B cell (primary cell): ENCODE measurements at places on chromosomes 4 and X. TPM values are rescaled to one million over a fixed set of nuclear protein-coding genes. Genes with fewer than 3 reads are reported as not detected.
A peak's percentile ranks its signal among the peaks of the same experiment; 100 is the strongest.

GRCh38 chr4:107034091-107034995 lies 1.8 kb downstream of the DKK2 start:
- no peak overlapping the region for H3K4me3 ChIP-seq
- no peaks in the 10 kb centered on the region for H3K36me3 ChIP-seq
- DNase-seq: peak; percentile 2
- H3K27ac ChIP-seq: no peak overlapping the region
- peaks cover 13% of the 10 kb centered on the region for H3K4me1 ChIP-seq
- H3K27me3 ChIP-seq: peaks cover 9% of the 10 kb centered on the region

- H3K27me3 ChIP-seq: no peaks in the 10 kb centered on the region
- H3K4me1 ChIP-seq: no peaks in the 10 kb centered on the region
- no peaks in the 10 kb centered on the region for H3K36me3 ChIP-seq
- no peak for DNase-seq
- no peak overlapping the region for H3K4me3 ChIP-seq
These were observed 116.2 kb downstream of the GATB start for GRCh38 chr4:151644622-151645021.

GRCh38 chr4:123564758-123565346 lies 168.3 kb downstream of the SPRY1 start:
- H3K4me3 ChIP-seq: no peak overlapping the region
- no peak overlapping the region for H3K27ac ChIP-seq
- no peaks in the 10 kb centered on the region for H3K27me3 ChIP-seq

GRCh38 chr4:159047478-159048165 lies 55.3 kb upstream of the RAPGEF2 start:
- no peak overlapping the region for H3K27ac ChIP-seq
- H3K4me1 ChIP-seq: peaks cover 16% of the 10 kb centered on the region
- no peak for DNase-seq
- no peaks in the 10 kb centered on the region for H3K36me3 ChIP-seq
- H3K4me3 ChIP-seq: no peak overlapping the region

DNA sequence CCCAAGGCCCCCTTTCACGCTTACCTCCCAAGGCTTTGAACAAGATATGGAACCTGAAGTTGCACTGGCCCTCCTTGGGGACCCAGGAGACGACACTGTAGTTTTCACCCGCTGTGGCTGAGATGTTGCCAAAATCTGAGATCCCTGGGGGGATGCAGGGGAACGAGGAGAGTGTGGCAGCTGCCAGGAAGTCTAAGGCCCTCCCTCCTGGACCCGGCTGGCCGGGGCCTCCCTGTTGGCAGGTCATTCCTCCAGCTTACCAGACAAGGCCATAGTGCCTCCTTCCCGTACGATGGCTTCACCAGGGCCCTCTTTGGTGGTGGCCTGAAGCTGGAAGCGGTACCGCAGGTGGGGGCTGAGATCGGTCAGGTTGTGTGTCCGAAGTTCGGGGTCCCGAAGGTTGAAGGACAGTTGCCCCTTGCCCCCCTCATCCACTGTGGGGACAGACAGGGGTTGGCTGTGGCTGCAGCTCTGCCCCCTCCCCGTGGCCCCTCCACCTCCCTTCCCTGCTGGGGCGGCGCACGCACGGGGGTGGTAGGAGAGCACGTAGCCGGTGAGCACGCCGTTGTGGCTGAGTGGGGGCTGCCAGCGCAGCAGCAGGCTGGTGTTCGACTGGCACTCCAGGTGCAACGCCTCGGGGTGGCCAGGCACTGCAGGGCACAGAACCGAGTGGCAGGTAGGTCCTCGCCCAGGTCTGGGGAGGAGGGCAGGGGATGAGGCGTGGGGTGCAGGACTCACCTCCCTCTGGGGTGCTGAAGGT lies 21.2 kb downstream of the L1CAM start:
- no peaks in the 10 kb centered on the region for H3K4me1 ChIP-seq
- no peak for DNase-seq
- no peak overlapping the region for H3K4me3 ChIP-seq
- H3K27ac ChIP-seq: no peak overlapping the region

DNA sequence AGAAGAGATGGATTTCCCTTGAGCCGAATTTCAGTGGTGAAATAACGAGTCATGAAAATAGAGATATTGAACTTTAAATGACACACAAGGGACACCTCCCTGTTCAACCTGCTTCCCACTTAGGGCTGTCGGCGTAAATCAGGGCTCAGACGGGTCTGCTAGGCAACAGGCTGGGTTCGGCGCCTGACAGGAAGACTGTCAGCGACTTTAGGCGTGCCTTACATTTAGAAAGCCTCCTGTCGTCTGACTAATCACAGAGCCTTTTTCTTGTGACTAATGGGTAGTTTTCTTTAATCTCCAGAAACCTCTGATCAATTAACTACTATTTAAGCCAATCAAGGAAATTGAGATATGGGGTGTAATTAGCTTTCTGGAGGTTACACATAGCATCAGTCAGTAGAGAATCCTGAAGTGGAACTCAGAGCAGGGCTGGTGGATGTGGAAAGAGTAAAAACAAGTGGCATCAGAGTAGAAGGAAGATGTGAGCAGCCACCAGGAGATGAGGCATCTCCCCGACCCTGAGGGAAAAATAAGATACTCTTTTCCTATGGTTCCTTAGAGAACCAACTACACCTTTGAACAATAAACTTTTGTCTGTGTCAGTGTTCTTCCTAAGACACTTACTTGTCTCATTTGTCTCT lies 86.2 kb upstream of the HS3ST1 start:
- DNase-seq: no peak
- H3K4me3 ChIP-seq: no peak overlapping the region
- H3K4me1 ChIP-seq: no peaks in the 10 kb centered on the region
- H3K27ac ChIP-seq: no peak overlapping the region

DNA sequence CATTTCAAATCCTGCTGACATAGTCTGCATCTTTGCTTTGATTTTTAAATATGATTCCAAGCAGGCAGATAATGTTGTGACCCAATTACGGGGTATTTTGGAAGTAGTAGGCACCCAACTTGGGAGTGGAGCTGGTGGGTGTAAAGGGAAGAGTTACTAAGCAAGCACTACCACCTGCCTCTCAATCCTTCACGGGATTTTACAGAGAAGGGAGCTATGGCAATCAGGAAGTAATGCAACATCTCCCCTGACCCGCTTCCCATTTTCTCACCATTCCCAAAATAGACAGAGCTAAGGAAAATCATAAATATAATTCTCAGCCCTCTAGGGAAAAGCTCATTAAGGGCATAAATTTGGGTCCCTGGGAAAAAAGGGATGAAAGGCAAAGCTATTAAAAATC lies 9.2 kb downstream of the APBB2 start:
- H3K27me3 ChIP-seq: no peaks in the 10 kb centered on the region
- no peaks in the 10 kb centered on the region for H3K36me3 ChIP-seq
- no peak for DNase-seq

DNA sequence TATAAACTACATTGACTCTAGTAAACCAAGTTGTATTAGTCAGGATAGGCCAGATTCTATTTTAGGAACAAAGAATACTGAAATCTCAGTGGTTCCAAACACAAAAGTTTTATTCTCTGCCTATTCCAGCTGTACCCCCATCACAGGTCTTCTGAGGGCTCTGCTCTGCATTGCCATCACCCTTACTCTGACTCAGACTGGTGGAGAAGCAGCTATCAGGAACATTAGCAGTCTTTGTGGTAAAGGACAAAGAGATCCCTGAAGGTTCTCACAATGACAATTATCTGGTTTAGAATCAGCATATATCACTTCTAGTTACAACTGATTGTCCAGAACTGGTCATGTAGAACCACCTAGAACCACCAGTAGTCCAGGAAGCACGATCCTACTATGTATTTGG lies 251.1 kb downstream of the GLUD2 start:
- no peaks in the 10 kb centered on the region for H3K4me1 ChIP-seq
- no peak overlapping the region for H3K27ac ChIP-seq
- DNase-seq: no peak
- no peaks in the 10 kb centered on the region for H3K36me3 ChIP-seq
- no peak overlapping the region for H3K4me3 ChIP-seq

DNA sequence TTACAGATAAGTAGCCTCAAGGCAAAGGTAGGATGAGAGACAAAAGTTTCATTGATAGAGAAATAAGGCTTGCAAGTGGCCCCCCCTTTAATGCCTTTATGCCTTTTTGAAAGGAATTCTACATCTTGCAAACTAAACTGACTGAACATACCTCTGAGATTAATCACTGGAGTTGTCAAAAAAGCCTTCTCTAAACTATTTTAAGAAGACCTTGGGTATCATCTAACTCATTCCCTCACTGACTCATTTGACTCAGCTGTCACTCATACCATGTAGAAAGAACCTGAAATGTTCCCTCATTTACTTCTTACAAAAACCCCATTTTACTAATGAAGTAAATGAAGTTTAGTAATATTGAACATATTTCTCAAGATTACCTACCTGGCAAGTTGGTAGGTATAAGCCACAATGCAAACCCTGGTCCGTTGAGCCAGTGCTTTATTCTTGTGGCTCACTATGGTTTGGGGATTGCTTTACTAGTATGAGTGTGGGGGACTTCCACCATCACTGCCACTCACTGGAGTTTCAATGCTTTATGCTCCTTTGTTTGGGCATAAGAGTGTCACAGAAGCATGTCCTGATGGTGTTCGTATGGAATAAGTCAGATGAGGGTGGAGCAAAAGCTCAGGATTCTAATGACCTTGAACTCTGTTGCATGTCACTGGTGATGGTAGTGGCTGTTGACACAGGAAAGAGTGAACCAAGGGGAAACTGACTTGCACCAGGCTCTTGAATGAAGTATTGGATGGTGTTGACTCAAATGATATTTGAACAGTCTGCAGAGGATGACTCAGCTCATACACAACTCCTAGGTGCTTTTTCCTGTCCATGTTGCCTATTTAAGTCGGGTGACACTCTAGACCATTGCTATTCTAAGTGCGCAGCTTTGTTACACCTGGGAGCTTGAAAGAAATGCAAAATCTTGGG lies 305.5 kb upstream of the EMCN start:
- DNase-seq: no peak
- H3K27ac ChIP-seq: no peak overlapping the region
- H3K27me3 ChIP-seq: no peaks in the 10 kb centered on the region
- no peaks in the 10 kb centered on the region for H3K4me1 ChIP-seq

DNA sequence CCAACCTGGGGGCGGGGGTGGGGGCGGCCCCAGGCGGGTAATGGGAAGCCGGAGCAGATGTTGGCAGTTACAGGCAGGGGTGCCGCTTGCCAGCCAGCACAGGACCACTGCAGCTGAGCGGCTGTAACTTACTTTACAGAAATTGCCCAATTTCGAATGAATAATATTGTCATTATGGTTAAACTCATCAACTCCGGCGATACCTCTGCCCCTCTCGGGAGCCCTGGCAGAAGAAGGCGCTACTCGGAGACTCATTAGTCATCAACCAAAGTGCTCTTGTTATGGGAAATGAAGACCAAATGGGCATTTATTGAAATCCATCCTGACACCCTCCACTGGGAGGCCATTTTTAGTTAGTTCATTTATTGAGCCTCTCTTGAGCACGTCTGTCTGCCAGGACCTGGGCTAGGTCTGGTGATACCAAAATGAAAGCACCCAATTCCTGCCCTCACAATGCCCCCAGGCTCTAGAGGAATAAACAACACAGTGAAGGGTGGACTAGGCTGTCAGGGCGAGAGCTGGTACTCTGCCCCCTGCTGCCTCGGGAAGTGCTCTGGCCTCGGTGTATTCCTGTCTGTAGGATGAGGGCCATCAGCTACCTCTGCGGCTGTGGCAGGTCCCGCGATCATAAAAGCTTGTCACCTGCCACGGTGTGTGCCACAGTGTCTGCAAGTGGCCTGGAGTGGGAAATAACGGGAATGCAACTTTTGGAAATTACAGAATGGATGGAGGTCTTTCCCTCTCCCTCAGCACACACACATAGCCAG lies 159.1 kb upstream of the PSAPL1 start:
- H3K27me3 ChIP-seq: no peaks in the 10 kb centered on the region
- no peak overlapping the region for H3K27ac ChIP-seq
- H3K4me3 ChIP-seq: no peak overlapping the region
- H3K4me1 ChIP-seq: no peaks in the 10 kb centered on the region

DNA sequence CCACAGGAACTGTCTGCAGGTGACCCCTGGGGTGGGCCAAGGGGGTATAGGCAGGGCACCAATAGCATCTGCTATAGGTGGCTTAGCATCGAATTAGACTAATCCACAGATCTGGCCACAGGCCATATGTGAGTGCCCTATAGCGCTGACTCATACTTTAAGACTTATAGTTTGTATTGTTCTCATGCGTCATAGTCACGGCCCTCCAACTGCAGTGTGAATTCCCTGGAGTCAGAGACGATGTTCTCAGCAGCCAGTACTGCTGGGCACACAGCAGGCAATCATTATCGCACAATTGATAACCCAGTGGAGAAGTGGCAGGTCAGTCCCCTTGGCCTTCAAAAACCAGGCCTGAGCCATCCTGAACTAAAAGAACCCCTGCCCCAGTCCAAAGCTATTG lies 58.1 kb downstream of the ADGRG2 start:
- H3K4me3 ChIP-seq: no peak overlapping the region
- H3K27me3 ChIP-seq: no peaks in the 10 kb centered on the region
- no peak for DNase-seq
- no peaks in the 10 kb centered on the region for H3K36me3 ChIP-seq
- H3K27ac ChIP-seq: no peak overlapping the region
- H3K4me1 ChIP-seq: no peaks in the 10 kb centered on the region

GRCh38 chr4:182826391-182826790 lies 90.8 kb downstream of the DCTD start:
- no peaks in the 10 kb centered on the region for H3K4me1 ChIP-seq
- H3K27ac ChIP-seq: no peak overlapping the region
- H3K4me3 ChIP-seq: no peak overlapping the region
- DNase-seq: peak; percentile 18
- peaks cover 2% of the 10 kb centered on the region for H3K27me3 ChIP-seq
- no peaks in the 10 kb centered on the region for H3K36me3 ChIP-seq

GRCh38 chr4:173486714-173487392 lies 43.2 kb downstream of the HAND2 start:
- H3K27me3 ChIP-seq: no peaks in the 10 kb centered on the region
- no peak overlapping the region for H3K27ac ChIP-seq
- H3K4me3 ChIP-seq: no peak overlapping the region
- no peaks in the 10 kb centered on the region for H3K4me1 ChIP-seq
- DNase-seq: no peak

DNA sequence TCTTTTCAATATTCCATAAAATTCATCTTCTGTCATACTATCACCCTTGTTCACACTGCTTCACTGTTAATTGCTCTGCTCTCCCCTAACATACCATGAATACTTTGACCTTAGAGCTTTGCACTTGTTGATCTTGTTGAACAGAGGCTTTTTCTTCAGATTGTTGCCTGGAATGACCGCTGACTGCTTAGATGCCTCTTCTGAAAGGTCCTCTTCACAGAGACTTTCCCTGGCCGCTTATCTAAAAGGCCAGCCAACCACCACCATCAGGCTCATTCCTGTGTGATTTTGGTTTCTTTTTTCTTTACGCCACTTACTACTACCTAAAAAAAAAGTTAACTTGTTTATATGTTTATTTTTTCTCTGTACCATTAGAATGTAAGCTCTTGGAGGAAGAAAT lies 667.7 kb downstream of the STPG2 start:
- DNase-seq: no peak
- H3K27ac ChIP-seq: no peak overlapping the region
- H3K36me3 ChIP-seq: no peaks in the 10 kb centered on the region
- no peaks in the 10 kb centered on the region for H3K4me1 ChIP-seq
- no peak overlapping the region for H3K4me3 ChIP-seq

GRCh38 chr4:78634011-78634664 lies 82.6 kb downstream of the ANXA3 start:
- no peaks in the 10 kb centered on the region for H3K27me3 ChIP-seq
- no peaks in the 10 kb centered on the region for H3K36me3 ChIP-seq
- no peak overlapping the region for H3K27ac ChIP-seq
- H3K4me1 ChIP-seq: peaks cover 71% of the 10 kb centered on the region
- no peak overlapping the region for H3K4me3 ChIP-seq

SHROOM4 gene
- not detected in 2 replicates for polyA plus RNA-seq

ARHGAP24 gene
- polyA plus RNA-seq: 48.4 and 51.4 TPM in 2 replicates

MEPE gene
- polyA plus RNA-seq: not detected in 2 replicates

MMAA gene
- polyA plus RNA-seq: 3.9 TPM in 2 replicates

HTT gene
- polyA plus RNA-seq: 39.1 and 52.8 TPM in 2 replicates

PDLIM3 gene
- polyA plus RNA-seq: not detected in 2 replicates

TCEAL8 gene
- polyA plus RNA-seq: 4.1 and 4.9 TPM in 2 replicates

GAGE12F gene
- not detected in 2 replicates for polyA plus RNA-seq
